ENCODE measurements at places on chromosomes 5 and 9.

- DNase-seq, result no peak
Measured at GRCh38 chr5:73151766-73152410, 21.1 kb upstream of the TMEM174 start.

DNA sequence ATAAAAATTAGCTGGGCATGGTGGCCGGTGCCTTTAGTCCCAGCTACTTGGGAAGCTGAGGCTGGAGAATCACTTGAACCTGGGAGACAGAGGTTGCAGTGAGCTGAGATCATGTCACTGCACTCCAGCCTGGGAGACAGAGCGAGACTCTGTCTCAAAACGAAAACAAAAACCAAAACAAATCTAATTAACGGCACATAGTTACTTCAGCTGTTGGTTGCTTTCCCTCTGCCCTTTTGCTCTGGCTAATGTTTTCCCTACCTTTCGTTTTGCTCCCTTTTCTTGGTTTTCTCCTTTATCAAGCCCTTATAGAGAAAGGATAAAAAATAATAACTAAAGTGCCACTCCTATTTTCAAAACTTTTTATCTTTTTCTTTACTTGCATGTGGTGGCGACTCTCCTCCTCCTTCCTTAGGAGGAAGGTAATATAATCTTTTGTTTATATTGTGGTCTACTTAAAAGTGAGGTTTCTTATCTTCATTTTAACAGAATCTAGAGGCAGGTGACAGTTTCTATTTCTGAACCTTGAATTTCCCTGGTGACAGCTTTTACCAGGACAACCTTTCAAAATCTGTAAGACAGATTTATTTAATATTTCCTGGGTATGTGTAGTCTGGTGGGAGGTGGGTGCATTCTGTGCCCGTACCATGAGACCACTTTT, 125.4 kb downstream of the ARHGEF28 start:
- no peak for DNase-seq

- DNase-seq, result no peak
Measured at GRCh38 chr5:3029396-3029795, 277.9 kb upstream of the IRX2 start.

DNA sequence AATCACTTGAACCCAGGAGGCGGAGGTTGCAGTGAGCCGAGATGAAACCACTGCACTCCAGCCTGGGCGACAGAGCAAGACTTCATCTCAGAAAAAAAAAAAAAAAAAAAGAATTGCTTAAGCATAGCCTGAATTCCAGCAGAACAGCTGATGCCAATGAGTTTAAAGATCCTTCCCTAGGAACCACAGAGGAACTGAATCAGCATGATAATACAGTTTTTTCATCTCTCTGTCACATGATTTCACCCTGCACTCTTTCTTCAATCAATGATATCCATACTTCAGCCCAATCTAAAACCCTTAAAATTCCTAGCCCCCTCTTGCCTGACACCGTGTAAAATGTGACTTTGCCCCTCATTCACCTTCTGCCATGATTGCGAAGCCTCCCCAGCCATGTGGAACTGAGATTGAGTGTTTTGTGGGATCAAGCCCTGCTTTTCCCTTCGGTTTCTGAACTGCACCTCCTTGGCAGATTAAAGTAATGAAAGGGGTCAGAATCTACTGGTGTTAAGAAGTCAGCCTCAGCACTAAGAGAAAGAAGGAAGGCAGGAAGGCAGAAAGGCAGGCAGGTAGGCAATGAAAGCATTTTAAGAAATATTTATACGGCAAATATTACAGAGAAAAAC, 20.9 kb upstream of the DMXL1 start:
- no peak for DNase-seq

DNA sequence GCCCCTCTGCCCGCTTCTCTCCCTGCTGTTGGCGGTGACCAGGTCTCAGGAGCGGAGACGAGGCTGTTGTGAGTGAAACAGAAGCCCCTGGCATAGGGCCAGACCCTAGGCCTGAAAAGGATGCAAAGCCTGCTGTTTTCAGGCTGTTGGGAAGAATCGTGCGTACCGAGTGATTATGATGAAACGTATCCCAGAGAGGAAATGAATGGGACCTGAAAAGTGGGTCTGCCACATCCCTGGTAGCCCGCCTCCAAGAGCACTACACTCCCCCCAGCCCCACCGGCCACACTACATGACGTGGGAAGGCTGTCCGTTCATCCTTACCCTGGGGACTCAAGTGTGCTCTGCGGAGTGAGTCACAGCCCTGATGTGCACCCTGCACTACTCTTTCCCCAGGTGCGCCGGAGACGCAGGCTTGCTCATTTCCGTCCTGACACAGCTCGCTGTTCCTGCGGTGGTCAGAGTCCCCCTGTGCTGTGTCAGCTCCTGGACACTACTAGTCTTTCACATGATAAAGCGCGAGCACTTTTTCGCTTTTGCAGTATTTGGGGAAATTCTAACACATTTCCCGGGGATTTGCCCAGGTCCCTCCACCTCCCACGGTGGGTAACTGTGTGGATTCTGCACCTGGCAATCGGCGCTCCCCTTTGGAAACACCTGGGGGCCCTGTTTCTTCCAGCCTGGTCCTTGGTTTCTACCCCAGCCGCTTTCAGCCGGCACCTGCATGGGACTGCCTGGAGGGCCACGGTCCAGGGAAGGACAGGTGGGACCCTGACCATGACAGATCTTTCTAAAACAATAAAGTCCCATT, 91.5 kb downstream of the ANKRD33B start:
- DNase-seq, result no peak

GRCh38 chr9:2227144-2227867, 212.2 kb downstream of the SMARCA2 start:
- no peak for DNase-seq

GRCh38 chr9:128249908-128250838, 25.6 kb downstream of the GOLGA2 start:
- no peak for DNase-seq
